ENCODE measurements at places on chromosomes 12 and 14. TPM values are rescaled to one million over a fixed set of nuclear protein-coding genes. Genes with fewer than 3 reads are reported as not detected.

KLRB1 gene
- total RNA-seq, result 0.56 TPM

DEPDC4 gene
- total RNA-seq, result 0.68 TPM

SIVA1 gene
- 51.6 TPM for total RNA-seq

SYNDIG1L gene
- not detected for total RNA-seq

ACVRL1 gene
- 4.9 TPM for total RNA-seq

GUCY2C gene
- 0.20 TPM for total RNA-seq

ENDOU gene
- 66.9 TPM for total RNA-seq

MIP gene
- not detected for total RNA-seq

Data from esophagus mucosa (tissue), 1 donor.